ENCODE measurements at places on chromosomes 13 and 19.

DNA sequence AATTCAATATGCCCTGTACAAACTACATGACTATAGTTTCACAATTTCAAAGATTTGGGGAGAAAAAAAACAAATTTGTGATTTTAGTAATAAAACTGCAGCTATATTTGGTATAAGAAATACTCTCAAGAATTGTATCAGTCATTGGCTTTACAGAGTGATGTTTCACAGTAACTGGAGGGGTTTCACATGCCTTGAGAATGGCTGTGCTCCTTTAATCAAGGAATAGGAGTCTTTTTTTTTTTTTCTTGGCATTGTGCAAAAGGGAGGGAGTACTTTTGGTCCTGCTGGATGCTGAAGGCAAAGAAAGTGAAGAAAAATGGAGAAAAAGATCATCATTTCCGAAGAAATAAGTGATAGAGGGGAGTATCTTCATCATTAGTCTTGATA, 6.8 kb downstream of the ZNF507 start:
- no peak for DNase-seq

DNA sequence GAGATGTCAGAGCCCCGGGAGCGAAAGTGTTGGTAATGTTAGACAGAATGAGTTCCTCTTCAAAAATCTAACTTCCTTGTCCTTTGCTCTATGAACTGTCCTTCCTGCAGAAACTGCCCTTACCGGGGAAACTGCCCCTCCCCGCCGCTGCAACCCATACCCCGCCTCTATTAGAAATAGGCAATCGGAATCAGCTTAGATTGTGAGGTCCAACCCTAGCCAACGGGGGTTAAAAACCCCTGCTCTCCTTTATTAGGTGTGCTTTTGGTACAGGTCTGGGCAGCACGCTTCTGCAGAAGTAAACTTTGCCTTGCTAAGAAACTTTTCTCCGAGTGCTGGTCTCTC, 11.5 kb upstream of the CAPNS1 start:
- DNase-seq, result no peak

DNA sequence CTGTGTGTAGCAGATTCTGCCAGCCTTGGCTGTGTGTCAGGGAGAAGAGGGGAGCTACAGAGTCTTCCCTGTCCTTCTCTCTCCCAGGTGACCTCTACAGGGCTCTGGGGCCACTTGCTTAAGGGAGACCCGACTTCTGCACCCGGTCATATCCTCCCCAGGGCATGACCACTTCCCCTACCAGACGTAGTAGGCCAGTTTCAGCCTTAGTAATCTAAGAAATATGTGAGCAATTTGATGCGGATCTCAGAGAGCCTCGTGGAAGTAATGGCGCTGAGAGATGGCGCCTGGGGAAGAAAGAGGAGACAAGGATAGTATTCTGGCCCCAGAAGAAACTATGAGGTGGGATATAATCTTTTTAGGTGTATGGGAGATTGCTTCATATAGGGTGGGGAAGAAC, 41.9 kb downstream of the NFIX start:
- no peak for DNase-seq

GRCh38 chr13:50033725-50034124, 18.5 kb downstream of the KCNRG start:
- DNase-seq, result no peak

- DNase-seq, result no peak
These were observed 3.6 kb downstream of the TRIP10 start for GRCh38 chr19:6743066-6743465.

- no peak for DNase-seq
These were observed 21.7 kb downstream of the IFT88 start for GRCh38 chr13:20588529-20589110.

- no peak for DNase-seq
These were observed 180.7 kb downstream of the STK24 start for GRCh38 chr13:98396071-98396710.

- DNase-seq, result no peak
These were observed 34.6 kb upstream of the SOX1 start for GRCh38 chr13:112032186-112032993.

DNA sequence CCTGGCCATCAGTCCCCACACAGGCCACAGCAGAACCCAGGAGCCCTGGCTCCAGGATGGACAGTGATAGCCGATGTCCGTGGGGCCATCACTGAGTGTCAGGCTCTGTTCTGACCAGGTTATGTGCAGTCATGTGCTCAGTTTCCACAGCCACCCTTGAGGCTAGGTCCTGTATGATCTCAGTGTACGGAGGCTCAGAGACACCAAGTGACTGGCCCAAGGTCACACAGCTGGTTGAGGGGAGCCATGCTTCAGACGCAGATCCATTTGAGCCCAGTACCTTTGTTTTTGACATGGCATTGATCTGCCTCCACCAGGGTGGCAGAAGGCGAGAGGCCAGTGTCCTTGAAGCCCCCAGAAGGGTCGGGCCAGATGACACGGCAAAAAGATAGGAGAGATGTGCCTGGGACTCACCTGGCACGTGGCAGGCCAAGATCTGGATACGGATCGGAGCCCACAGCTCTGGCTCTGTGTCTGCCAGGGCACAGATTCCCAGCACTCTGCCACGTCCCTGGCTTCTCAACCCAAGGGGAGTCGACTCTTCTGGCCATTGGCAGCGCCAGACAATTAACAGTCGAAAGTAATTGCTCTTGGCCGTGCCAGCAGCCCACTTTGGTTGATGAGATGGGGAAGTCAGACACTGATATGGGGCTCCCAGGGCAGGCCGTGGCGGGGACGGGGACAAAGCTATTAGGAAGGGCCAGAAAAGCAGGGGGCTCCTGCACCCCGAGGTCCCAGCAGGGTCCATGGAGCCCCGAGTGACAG, 15.6 kb downstream of the EVI5L start:
- DNase-seq, result no peak

DNA sequence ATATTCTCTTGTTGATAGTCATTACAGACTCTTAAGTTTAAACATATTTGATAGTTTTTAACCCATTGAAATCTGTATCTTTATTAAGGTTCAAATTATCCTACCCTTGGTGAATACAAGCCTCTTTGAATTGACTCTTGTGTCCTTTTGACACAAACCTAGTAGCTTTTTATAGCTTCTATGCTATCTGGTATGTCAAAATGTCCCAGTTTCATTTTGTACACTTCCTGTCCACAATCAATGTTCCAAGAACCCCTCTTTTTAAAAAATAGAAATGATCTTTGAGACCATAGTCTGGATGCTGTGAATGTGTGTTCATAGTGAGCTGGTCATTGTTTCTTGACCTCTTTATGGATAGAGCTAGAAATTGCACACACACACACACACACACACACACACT, 39.2 kb upstream of the FGF14 start:
- no peak for DNase-seq

- DNase-seq, result no peak
These were observed 703.3 kb upstream of the ARGLU1 start for GRCh38 chr13:107271227-107271626.

DNA sequence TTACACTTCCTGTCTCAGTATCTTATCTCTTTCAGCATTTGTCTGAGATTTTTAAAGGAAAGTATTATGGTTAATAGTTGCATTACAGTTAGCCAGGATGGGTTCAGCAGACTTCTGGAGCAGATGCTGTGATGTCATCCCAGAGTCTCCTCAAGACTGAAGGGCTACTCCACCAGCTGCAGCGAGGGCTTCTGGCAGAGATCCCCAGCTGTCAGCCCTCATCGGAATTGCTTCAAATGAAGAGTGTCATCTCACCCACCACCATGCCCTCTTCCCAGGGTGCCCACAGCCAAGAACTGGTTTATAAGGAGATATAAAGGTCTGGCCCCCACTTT, 84.4 kb downstream of the FAM216B start:
- DNase-seq, result no peak

DNA sequence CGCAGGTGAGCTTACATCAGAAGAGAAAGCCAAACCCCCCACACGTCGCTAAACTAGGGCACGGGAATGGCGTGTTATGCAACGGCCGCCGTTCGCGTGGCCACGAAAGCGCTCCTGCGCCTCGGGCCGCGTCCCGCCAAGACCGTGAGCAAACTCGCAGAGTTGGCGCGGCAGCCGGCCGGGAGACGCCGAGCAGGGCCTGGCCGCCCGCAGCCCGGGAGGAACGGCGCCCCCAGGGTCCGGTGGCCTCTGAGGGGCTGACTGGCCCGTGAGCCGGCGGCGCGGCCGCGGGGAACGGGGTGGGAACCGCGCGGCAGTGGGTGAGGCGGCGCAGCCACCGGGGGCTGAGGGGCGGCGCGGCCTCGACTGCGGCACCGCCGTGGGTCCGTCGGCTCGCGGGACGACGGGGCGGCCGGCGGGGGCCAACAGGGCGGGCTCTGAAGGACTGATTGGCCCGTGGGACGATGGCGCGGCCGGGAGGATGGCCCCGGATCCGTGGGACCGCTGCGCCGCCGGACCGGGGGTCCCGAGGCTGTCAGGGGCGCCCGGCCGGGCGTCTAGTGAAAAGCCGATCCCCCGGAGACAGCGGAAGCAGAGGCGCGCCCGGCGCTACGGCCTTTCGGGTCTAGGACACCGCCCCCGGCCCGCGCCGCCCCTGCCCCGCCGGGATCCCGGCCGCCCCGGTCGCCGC, 903 bp downstream of the LATS2 start:
- DNase-seq, result no peak

GRCh38 chr19:547836-548720, 4.2 kb downstream of the GZMM start:
- no peak for DNase-seq

GRCh38 chr13:80751854-80752253, 410.9 kb upstream of the SPRY2 start:
- no peak for DNase-seq

GRCh38 chr19:21835429-21835809, 563 bp downstream of the ZNF43 start:
- no peak for DNase-seq

- no peak for DNase-seq
These were observed 121.7 kb downstream of the SLITRK5 start for GRCh38 chr13:87792878-87793277.

GRCh38 chr13:24207841-24208667, 47.5 kb downstream of the SPATA13 start:
- no peak for DNase-seq

- DNase-seq, result no peak
These were observed 97.2 kb downstream of the SUCLA2 start for GRCh38 chr13:47903836-47904235.

DNA sequence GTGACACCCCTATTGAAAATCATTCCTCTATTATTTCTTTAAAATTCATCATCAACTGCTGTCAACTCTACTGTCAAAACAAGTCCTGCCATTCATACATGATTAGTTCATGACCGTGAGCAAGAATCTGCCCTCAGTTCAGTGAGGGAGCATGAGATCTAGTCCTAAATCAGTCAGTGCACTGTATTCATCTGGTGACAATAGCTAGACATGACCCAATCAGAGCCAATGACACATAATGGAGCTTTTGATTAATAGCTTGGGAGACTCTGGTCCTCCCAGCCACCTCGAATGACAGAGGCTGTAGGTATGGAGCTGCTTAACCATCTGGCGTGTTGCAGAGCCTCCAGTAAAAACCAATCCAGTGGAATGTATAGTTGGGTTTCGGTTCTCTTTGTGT, 46.9 kb upstream of the ARGLU1 start:
- DNase-seq, result no peak

DNA sequence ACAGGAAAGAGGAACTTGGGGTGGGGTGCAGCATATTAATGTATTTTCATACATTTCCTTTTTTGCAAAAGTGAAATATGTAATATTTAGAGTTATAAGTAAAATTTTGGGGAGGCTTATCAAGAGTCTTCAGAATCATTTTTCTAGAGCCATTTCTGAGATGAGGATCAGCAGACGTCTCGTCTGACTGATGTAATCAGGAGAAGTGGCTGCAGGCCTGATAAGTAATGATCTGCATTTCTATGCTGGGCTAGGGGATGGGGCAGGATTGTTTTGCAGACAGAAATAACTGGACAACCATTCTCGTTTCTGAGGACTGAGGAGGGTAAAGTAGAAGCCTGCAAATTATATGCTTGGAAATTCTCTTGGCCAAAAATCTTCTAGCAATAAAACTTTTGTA, 89.2 kb upstream of the ARGLU1 start:
- no peak for DNase-seq

- no peak for DNase-seq
These were observed 7.3 kb downstream of the SIGLEC9 start for GRCh38 chr19:51131780-51132680.

- DNase-seq, result no peak
These were observed 16.2 kb downstream of the TLE5 start for GRCh38 chr19:3045885-3046697.

- no peak for DNase-seq
These were observed 46.3 kb downstream of the NBEA start for GRCh38 chr13:34988330-34988791.

- DNase-seq, result no peak
These were observed 181.0 kb upstream of the GPR12 start for GRCh38 chr13:26941345-26942174.

DNA sequence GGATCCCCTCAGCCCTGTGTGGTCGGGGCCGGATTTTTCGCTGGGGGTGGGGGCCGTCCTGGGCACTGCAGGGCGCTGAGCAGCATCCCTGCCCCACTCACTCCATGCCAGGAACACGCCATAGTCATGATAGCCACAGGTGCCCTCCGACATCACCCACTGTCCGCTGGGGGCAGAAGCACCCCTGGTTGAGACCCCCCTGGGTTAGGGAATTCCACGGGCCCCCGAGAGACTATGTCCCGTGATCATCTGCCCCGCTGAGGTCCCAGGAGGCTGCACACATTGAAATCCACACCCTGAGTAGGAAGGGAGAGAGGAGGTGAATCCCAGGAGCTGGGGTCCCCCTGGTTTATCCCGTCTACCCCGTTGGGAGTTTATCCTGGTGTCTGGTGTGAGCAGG, 16.2 kb downstream of the NCLN start:
- DNase-seq, result no peak

- no peak for DNase-seq
These were observed 2.9 kb downstream of the LILRA2 start for GRCh38 chr19:54576411-54576976.

GRCh38 chr19:33821871-33822270, 25.2 kb downstream of the KCTD15 start:
- no peak for DNase-seq

DNA sequence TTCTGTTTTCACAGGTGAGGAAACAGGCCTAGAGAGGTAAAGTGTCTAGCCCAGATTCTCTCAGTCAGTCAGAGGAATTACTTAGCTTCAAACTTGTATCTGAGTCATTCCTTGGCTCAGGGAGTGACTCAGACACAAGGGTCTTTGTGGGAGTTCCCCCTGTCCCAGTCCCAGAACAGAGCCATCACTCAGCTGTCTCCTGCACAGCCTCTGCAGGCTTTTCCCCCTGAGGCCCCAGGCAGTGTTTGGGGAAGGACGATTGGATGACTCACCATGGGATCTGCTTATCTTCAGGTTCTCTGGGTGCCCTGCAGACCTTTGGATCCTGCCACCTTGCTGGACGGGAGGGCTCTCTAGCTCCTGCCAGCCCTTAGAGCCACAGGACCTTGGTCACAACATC, 13.2 kb downstream of the ZNF793 start:
- DNase-seq, result no peak
